Large intestine (tissue), 12 donors: ENCODE measurements at places on chromosomes 16 and 17. TPM values are rescaled to one million over a fixed set of nuclear protein-coding genes. Genes with fewer than 3 reads are reported as not detected.

- no peaks in the 10 kb centered on the region for H3K27me3 ChIP-seq
- H3K27ac ChIP-seq: peak overlapping the region; percentile 95
- H3K36me3 ChIP-seq: no peaks in the 10 kb centered on the region
- no peak overlapping the region for H3K4me3 ChIP-seq
- peaks cover 48% of the 10 kb centered on the region for H3K4me1 ChIP-seq
Measured at GRCh38 chr16:70611224-70611598, 35.1 kb upstream of the IL34 start.

GRCh38 chr16:84247844-84248243 is 8.0 kb upstream of the KCNG4 start:
- DNase-seq: no peak
- peaks cover 3% of the 10 kb centered on the region for H3K27me3 ChIP-seq
- no peak overlapping the region for H3K27ac ChIP-seq
- H3K36me3 ChIP-seq: no peaks in the 10 kb centered on the region
- H3K4me3 ChIP-seq: no peak overlapping the region

GRCh38 chr17:21213638-21214014 is 335 bp downstream of the TMEM11 start:
- H3K36me3 ChIP-seq: peaks cover 27% of the 10 kb centered on the region
- H3K4me3 ChIP-seq: peak overlapping the region; percentile 98
- DNase-seq: no peak
- H3K4me1 ChIP-seq: peaks cover 13% of the 10 kb centered on the region

- DNase-seq: no peak
- H3K4me1 ChIP-seq: peaks cover 8% of the 10 kb centered on the region
- H3K27ac ChIP-seq: no peak overlapping the region
- no peaks in the 10 kb centered on the region for H3K36me3 ChIP-seq
Measured at GRCh38 chr16:17392857-17393692, 77.7 kb downstream of the XYLT1 start.

DNA sequence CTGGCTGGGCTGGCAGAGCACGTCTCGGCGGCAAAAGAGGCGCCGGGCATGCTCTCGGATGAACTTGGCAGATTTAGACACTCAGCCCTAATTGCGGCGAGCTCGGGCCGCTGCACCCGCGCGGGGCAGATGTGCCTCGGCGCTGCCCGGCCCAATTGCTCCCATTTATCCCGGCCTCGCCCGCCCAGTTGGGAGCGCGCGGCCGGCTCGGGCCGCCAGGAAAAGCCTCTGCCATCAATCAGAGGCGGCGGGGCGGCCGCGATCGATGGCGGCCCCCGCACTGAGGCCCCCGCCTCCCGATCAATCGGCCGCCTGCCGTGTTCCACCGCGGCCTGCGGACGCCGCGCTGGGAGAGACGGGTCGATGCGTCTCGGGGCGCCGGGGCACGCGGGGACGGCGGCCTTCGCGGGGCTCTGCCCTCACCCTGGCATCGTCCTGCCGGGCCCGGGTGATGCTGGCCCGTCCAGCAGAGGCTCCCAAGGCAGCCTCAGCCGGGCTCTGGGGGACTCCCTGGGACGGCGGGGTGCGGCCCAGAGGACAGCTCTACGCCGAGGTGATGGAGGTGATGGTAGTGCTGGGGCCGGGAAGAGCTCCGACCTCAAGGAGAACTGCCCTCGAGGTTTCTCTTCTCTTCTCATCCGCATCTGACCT is 200.9 kb upstream of the N4BP1 start:
- H3K4me1 ChIP-seq: no peaks in the 10 kb centered on the region
- no peak for DNase-seq
- H3K4me3 ChIP-seq: no peak overlapping the region
- no peak overlapping the region for H3K27ac ChIP-seq
- H3K36me3 ChIP-seq: no peaks in the 10 kb centered on the region
- peaks cover 45% of the 10 kb centered on the region for H3K27me3 ChIP-seq

DNA sequence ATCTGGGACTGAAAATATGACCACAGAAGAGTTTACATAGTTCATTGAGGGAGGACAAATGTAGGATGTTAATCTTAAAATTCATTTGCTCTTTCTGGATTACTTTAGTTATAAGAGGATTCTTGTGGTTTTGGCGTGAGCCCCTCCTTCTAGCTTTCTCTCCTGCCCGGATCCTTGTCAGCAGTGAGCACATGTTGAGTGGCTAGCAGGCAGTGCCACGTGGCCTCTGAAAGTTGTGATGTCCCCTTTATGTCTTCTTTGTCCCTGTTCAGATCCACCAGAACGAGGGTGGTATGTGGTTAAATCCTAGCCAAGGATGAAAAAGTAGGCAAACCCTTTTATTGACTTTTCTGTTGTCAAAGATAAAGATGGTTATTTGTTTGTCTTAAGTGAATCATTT is 83.8 kb downstream of the GNAO1 start:
- no peak overlapping the region for H3K27ac ChIP-seq
- H3K4me1 ChIP-seq: peaks cover 6% of the 10 kb centered on the region
- H3K36me3 ChIP-seq: no peaks in the 10 kb centered on the region
- H3K27me3 ChIP-seq: no peaks in the 10 kb centered on the region
- DNase-seq: no peak

MT1G gene
- 919 TPM for polyA plus RNA-seq
